ENCODE measurements at places on chromosomes 3 and 15.

GRCh38 chr3:107269136-107269535, 108.1 kb upstream of the CCDC54 start:
- no peak for DNase-seq

GRCh38 chr3:28089527-28089897, 151.9 kb upstream of the CMC1 start:
- no peak for DNase-seq

DNA sequence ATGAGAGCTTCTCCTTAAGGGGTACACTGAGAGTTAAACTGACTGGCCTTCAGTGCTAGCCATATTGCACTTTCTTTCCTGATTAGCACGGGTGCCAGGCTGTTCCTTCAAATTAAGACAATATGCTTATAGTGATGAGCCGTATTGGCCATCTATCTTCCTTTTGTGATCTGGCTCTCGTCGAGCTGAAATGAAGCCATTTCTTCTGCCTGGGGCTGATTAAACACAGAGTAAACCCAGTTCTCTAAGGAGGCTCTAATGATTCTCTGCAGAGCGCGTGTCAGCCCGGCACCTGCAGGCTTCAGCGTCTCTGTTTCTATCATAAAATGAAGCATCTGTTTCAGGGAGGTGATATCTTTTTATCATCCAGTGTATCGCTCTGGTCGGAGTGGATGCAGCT, 107.5 kb upstream of the NR2F2 start:
- no peak for DNase-seq

DNA sequence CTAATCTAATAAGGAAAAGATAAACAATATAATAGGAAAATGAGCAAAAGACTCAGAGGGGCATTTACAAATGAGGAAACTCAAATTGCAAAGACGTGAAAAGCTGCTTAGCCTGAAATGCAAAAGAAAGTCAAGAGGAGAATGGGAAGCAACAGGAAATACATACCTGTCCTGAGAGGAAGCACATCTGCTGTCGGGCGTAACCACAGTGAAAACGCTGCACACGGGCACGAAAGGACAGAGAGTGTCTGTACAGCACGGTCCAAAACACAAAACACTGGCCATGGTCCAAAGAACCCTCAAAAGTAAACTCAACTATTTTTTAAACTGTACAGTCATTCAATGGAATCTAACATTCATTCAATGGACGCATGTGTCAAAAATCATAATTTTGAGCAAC, 100.6 kb downstream of the CHSY1 start:
- DNase-seq, result no peak

All from GM04503 (cell line).